ENCODE measurements at places on chromosomes 4 and X.

- DNase-seq = no peak
Observed at GRCh38 chrX:34716302-34716701, 59.2 kb upstream of the TMEM47 start.

GRCh38 chrX:136754651-136755050 is 26.1 kb downstream of the ARHGEF6 start:
- DNase-seq = no peak

DNA sequence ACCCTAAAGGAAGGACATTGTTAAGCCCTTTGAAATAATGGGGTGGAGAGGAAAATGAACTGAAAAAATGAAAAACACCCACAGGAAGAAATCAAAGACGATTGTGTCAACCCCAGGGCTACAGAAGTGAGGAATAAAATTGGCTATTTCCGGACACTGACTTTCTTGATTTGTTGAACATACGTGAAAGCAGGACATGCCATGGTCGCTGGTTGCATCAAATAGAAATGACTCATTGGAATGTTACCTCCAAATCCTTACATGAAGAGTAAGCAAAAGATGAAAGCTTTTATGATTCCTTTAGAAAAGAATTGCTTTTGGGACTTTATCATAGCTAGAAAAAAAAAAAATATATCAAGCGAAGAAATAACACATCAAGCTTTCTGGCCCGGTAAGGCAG is 75.3 kb downstream of the DCUN1D4 start:
- no peak for DNase-seq

DNA sequence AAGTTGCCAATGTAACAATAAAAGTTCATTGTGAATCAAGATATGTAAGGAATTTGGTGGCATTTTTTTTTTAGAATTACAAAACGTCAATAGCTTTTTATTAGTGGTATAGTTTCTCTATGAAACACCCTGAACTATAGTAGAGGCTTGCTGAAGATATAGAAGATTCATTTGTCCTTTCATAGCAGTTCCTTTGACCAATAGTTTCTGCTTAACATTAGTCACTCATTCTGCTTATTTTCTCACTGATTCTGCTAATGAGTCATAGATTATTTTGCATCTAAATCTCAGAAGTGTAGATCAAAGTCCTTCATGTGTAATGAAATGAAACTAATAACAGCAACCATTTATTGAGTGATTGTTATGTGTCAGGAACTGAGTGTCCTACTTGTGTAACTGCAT is 205.0 kb upstream of the TET2 start:
- no peak for DNase-seq

DNA sequence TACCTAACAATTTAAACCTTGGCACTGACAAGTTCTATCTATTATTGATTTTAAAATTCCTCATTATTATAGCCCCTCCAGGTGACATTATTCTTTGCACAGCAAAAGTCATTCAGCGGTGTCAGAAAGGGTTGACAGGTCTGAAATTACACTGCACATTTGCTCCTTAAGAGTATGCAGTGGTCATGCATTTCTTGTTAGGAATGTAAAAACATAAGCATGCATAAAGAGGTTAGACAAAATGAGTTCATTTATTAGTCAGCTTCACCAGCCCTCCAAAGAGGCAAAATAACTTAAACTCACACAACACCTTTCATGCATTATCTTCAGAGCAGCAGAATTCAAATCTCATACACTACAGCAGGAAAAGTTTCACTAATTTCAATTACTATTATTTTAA is 158.8 kb downstream of the HNRNPD start:
- no peak for DNase-seq

DNA sequence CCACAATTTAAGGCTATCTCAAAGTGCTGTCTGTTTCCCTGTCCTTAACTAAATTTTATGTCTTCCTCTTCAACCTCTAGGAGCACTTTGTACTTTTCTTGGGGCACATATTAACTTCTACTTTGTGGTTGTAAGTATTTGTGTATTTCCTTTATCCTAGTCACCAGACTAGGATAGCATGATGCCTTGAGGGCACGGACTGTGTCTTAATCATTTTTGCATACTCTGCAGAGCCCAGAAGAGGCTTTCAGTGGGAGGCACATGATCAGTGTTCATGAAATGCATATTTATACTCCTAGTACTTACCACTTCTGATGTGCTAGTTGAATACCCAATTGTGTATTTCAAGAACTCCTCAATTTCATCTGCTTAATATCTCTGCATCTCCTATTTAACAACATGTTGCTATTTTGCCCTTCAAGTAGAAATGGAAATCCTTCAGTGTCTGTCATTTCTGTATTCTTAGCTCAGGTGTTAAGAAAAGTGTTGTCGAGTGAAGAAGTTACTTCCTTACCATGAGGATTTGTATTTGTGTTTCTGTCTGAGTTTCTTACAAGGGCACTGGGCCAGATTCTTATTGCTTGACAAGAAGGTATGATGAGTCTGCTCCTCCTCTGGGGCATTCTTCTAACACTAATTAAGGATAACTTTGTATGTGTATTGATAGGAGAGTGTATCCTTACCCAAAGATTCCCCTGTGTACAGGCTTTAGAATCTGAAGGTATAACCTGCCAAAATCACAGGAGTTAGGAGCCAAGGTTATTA is 28.3 kb upstream of the PGRMC2 start:
- no peak for DNase-seq

GRCh38 chrX:15977644-15978043 is 123.0 kb upstream of the AP1S2 start:
- no peak for DNase-seq

DNA sequence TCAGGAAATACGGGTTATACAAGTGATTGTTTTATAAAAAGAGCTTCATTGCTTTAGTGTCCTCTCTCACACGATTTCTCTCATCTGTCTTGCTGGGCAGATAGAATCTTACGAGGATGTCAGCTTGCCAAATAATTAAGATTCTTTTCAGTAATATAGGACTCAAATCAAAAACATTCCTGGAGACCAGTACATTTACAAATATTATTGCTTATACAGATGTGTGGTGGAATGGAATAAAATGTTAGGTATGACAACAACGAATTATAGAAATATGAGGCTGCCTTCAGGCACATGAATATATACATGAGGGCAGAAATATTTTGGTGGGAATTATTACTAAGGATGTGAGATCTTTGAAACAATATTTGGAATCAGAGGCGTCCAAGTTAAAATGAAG is 88.9 kb downstream of the GC start:
- no peak for DNase-seq

DNA sequence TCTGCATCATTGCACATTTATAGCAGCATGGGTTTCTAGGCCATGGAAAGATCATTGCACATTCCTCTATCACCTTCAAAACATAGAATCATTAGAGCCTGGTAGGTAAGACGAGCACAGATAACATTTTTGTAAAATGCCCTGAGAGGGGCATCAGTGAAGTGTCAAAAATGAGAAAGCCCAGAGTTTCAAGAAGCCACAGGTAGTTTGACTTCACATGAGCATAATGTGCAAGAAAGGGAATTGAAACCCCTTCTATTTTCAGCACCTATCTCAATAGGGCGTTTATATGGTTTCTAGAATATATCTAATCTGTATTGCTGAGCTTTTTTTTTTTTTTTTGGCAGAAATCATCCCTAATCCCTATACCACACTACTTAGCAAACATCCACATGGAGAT is 2441.7 kb downstream of the ARAP2 start:
- no peak for DNase-seq

- no peak for DNase-seq
Observed at GRCh38 chrX:8847360-8847759, 46.2 kb upstream of the FAM9A start.

DNA sequence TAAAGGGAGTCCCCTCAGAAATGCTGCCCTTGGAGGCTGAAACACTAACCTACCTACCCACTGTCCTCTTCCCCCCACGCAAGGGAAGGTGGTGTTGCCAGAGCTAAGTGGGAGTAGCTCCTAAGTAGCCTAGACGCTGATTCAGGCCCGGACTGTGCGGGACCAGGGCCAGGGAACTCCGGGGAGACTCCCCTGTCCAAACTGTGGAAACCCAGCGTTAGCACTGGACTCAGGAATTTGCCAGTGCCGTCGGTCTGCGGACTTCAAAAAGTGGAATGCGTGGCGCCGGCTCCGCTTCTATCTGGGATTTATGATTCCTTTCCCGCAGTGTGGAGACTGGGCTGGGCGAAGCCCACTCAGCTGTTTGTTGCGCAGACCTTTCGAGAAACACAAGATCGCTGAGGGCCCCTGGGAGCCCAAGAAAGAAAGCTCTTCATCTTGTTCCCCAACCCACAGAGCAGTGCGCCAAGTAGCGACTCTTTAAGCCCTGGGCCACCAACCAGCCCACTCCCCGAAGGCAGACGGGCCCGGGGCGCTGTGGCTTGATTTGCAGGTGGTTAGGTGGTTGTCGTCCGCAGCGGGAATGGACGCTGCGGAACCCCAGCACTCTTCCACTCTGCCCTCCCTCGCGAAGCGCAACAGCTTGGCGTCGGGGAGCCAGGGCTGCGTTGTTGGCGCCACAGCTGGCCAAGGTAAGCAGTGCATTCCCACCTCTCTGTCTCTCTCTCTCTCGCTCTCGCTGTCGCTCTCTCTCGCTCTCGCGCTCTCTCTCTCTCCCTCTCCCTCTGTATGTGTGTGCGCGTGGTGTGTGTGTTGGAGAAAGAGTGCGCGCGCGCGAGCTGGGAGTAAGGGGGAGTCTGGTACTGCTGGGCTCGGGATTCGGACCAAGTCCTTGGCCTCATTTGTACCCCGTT is 2.0 kb downstream of the TMEM255A start:
- DNase-seq = peak; percentile 36

- DNase-seq = no peak
Observed at GRCh38 chr4:69727926-69728325, 32.5 kb downstream of the SULT1B1 start.

Measured in A549 (cell line).